ENCODE measurements at places on chromosomes 7 and 10.

GRCh38 chr10:2616215-2616614, 451.1 kb upstream of the PFKP start:
- no peak for DNase-seq

DNA sequence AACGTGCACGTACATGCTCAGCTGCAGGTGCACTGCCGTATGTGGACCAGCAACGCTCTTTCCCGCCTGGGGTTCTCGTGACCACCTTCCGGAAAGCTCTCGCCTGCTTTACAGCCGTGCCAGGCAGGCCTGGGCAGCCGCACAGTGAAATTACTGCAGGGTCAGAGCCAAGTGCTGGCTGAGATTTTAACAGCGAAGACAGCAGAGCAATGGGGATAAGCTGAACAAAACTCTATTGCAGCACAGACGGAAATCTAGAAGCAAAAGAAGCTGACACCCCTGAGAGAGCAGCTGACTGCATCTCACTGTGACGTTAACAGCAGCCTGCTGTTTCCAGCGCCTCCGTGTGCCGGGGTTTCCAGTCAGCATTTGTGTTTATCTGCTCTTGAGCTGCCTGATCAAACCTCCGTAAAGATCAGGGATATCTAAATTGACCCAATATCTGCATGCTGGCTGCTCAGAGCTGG, 179.0 kb downstream of the DIP2C start:
- no peak for DNase-seq

DNA sequence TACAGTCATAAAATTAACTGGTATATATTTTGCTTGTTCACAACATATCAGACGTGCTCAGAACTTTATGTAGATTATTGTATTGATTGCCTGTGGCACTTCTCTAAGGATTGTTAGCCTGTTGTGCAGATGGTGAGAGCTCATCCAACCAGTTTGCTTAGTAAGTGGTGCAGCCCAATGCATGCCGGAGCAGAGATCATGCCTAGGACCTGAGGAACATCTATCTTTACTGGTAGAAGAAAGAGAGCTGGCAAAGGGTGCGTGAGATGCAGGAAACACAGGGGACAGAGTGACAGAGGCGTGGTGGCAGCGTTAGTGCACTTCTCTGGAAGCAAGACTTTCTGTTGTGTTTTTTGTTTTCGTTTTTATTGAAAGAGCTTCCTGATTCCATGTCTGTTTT, 35.9 kb downstream of the CCM2 start:
- DNase-seq: no peak

- no peak for DNase-seq
Measured at GRCh38 chr7:43490016-43490415, 92.9 kb upstream of the STK17A start.

GRCh38 chr7:117621075-117621618, 141.3 kb downstream of the CFTR start:
- no peak for DNase-seq

DNA sequence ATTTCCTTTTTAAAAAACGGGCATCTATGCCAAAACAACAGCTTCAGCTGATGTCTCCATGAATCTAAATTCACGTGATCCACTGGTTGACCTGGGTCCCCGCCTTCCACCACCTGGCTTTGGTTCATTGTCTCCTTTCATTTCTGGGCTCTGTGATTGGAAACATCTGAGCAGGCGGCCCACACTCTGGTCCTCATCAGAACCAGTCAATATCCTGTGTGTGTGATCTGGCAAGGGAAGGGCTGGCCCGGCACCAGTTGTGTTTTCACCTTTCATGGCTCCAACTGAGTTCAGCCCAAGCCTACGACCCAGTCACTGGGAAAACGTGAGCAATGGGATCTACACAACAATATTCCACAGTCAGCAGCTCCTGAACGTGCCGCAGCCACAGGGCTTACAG, 46.2 kb downstream of the PARP12 start:
- no peak for DNase-seq

GRCh38 chr7:129799350-129799955, 153.3 kb downstream of the UBE2H start:
- no peak for DNase-seq

- no peak for DNase-seq
Measured at GRCh38 chr7:10646194-10646593, 327.5 kb upstream of the PHF14 start.

DNA sequence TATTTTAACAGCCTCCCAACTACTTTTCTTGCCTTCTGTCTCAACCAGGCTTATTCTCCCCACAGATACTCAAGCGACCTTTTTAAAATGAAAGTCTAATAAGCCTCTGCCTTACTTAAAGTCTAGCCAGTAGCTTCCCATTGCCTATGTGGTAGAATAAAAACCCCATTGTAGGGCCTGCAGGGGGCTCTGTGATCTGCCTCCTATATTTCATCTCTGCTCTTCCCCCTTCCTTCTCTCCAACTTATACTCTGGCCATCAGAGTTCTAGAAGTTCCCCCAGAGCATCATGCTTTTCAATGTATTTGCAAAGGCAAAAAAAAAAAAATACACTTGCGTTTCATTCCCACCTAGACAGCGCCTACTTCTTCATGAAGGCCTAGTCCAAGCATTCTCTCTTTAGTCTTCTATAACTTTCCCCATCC, 167.7 kb upstream of the ADO start:
- peak; percentile 32 for DNase-seq

- DNase-seq: no peak
Measured at GRCh38 chr10:50456719-50457118, 167.0 kb downstream of the SGMS1 start.

DNA sequence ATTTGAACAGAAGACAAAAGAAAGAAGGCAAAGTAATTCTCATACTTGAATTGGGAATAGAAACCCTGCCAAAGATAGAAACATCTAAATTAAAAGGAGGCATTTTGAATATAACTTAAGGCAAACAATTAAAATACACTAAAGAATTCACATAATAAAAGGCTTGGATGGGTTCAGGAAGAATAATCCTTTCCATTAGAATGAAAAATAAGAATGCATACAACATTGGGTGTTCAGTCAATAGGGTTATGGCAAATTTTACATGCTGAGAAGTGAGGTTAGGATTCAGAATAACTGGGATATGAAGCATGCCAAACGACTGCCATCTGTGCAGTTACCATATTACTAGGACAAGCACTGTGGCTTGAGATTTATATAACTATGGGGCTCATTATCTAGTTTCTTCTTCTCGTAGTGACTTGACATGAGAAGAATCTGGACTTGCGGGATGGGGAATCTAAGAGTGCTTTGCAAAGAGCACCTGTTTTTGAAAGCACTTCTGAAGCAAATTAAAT, 326.5 kb downstream of the THSD7A start:
- no peak for DNase-seq

GRCh38 chr7:34108165-34108564, 202.8 kb downstream of the BMPER start:
- DNase-seq: no peak

DNA sequence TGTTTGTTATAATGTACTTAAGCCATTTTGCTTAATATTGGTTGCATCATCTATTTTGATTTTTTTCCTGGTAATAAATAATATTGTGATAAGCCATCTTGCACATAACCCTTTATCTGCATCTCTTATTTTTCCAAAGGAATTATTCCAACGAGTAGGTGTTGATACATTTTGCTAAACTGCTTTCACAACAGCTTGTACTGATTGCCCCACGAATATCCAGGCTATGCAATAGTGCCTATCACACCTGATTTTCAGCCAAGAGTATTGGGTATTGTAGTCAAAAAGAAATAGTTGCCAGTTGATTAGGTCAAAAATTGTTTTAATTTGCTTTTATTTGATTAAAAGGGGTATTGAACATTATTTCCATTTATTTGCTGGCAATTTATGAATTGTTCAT, 20.7 kb downstream of the CREB5 start:
- no peak for DNase-seq

DNA sequence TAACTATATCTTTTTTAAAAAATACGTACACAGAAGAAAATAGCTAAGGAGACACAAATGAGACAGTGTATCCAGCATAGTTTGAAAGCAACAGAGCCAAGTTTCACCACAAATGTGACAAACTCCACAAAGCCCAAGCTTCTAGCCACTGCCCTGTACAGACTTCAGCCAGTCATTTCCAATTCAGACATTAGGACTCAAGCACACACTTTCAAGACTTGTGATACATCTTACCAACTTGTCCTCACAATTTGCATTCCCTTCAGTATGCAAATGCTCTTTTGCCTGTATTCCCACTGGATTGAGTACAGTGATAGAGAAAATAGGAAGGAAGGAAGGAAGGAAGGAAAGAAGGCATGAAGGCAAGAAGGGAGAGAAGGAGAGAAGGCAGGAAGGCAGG, 510.4 kb downstream of the KCNMA1 start:
- DNase-seq: no peak

DNA sequence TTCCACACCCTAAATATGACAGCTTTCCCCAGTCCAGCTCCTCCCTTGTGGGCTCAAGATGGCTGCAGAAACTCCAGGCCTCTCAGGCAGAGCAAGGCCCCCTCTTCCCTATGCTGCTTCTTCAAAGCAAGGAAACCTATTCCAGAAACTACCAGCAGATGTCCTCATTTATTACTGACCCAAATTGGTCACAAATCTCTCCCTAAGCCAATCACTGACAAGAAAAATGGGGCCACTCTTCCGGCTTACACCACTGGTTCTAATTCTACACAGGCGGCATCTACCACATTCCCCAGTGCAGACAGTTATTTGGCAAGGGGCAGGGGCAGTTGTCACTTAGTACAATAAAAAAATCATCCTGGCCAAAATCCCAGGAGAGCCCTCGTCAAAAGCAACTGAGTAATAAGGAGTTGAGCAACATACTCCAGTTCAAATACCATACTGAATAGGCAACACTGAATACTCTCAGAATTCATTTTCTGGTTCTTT, 150.4 kb downstream of the SFMBT2 start:
- peak; percentile 64 for DNase-seq

DNA sequence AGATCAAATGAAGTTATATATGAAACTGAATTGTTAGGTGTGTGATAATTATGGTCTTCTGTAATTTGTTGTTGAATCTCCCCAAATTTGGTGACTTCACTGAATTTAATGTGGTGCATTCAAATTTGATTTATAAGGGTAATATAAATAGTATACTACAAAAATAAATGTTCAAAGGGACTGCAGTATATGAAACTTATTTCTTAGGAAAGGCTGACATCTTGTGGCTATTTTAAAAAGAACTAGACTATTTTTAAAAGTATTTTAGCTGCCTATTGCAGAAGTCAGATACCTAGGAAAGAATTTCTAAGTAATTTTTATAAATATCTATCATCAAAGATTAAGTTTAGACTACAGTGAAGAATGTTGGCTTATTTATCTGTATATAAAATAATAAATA, 36.6 kb downstream of the ATRNL1 start:
- peak; percentile 19 for DNase-seq

GRCh38 chr7:11579141-11579540, 252.9 kb downstream of the THSD7A start:
- no peak for DNase-seq

DNA sequence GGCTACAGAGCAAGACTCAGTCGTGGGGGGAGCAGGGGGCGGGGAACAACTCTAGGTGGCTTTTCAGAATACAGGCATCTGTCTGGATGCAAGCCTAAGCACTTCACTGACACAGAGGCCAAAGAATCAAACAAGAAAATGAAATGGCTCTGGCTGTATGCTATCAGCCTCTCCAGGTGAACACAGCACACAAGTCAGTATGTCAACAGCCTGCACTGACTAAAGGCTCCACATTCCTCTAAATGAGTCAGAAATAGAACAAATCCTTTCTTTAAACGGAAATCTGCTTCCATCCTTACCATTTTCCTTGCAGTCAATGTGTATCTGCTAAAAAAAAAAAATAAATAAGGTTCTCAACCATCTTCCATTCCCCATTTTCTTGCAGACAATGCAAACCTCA, 88.3 kb downstream of the ARMH3 start:
- DNase-seq: no peak

DNA sequence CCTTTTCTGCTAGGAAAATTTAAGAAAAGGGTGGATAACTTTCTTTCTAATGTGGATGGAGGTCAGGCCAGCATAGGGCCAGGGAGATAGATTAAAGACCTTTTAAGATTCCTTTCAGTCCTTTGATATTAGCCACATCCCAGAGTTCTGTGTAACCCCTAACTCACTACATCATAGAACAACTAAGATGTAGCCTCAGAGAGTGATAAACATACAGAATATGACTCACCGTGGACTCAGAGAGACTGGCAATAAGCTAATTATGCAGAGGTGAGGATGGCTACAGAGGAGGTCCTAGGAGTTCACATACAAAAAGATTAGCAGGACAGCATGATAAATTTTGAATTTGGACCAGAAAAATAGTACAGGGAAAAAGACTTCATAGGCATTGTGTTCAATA, 141.0 kb downstream of the AOAH start:
- DNase-seq: no peak

DNA sequence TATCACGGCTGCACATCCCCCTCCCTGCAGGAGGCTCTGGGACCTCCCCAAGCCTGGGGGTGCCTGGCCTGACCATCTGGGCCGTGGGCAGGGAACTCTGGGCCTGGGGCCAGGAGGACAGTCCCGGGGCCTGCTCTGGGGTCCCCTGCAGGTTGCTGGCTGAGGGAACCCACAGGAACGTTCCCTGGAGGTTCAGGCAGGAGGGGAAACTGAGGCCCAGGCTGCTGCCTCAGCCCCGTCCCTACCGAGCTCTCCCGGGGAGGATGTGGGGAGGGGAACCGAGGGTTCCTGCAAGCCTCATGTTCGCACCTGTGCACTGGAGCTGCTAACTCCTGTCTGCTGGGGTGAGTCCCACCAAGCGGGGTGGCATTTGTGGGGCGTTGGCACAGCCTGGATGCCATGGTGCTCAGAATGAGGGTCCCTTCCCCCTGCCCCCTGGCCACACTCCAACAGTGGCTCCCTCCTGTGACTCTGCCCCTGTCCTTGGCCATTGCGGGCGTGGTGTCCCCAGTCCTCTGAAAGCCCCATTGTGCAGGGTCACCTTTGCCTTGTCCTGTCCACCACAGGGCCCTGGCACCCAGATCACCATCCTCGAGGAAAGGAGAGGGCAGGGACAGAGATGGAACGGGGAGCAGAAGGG, 9.4 kb downstream of the ELFN1 start:
- no peak for DNase-seq

DNA sequence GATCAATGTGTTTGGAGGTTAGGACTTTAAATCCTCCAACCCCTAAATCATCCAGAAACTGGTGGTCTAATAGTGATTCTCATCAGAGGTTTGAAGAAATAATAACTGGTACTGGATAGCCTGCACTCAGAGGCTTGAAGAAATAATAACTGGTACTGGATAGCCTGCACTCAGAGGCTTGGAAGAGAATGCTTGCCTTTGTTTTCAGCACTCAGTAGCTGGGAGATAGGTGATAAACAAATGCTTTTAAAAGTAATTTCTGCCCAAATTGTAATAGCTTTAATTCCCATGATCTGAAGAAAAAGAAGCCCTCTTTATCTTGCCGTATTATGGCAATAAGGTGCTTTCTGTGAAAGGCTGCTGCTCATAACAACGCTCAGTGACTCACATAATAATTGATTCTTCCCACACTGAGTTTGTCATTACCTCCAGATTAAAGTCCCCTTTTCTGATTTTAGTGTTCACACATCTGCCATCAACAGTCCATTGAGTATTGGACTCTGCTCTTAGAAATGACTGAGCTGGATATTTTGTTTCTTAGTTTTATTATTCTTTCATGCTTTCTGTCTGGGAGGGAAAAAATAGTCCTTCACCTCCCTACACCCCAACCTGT, 112.3 kb upstream of the PHYHIPL start:
- no peak for DNase-seq
